ENCODE measurements at places on chromosomes 7 and 10.

- DNase-seq: no peak
These were observed 292.0 kb downstream of the WDR37 start for GRCh38 chr10:1347962-1348772.

DNA sequence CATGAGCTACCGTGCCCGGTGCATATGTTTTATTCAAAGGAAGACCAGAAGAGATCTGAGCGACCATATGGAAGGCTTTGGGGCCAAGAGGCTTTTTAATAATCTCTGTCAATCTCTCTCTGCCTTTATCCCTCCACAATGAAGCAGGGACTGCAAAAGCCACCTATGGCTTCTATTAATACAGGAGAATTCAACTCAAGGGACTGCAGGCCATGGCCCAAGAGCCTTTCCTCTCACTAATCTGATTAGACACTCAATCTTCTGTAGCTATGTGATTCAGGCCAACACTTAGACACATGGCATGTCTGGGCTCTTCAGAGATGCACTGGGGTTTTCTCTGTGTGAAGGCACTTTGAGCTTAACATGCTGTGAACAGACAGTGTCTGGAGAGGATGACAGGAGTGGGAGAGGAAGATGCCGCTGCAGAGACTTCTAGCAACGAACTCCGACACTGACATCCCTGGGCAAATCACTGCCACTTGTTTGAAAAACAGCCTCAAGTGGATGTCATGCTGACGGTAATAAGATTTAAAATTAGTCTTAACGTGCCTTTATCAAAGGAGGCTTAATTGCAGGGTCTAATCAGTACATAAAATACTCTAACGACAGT is 114.4 kb upstream of the AOAH start:
- DNase-seq: no peak

DNA sequence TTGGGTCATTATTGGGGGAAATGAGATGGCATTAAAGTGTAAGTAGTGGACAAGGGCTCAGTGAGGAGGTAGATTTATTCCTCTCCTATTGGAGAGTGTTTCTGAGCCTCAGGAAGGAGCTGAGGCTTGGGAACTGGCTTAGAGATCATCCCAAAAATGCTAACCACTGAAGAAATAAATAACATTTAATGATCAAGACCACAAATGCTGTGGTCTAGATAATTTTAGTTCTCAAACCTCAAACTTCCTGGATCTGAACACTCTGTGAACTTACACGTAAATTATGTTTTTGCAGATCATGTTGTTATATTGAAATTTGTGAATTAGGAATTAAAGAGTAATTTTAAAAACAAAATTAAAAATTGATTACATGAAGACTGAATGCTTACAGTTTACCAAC is 27.3 kb downstream of the MDFIC start:
- no peak for DNase-seq

- DNase-seq: no peak
These were observed 35.5 kb downstream of the PPP1R3C start for GRCh38 chr10:91597197-91597881.

GRCh38 chr7:131581241-131582051 is 25.0 kb upstream of the PODXL start:
- no peak for DNase-seq

DNA sequence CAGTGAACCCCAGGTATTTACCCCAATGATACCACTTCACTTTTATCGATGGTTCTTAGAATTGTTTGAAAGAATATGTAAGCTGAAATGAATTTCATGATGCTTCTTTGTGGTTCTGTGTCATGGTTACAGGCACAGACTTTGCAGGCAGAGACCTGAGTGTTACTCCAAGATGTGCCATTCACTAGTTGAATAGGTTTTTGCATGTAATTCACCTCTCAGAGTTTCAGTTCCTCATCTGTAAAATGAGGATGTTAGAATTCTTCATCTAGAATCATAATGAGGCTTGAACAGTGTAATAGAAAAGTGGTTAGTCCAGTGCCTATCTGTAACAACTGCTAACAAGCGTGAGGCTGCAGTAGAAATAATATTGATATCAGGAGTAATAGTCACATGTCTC is 54.6 kb downstream of the VSTM2A start:
- no peak for DNase-seq

DNA sequence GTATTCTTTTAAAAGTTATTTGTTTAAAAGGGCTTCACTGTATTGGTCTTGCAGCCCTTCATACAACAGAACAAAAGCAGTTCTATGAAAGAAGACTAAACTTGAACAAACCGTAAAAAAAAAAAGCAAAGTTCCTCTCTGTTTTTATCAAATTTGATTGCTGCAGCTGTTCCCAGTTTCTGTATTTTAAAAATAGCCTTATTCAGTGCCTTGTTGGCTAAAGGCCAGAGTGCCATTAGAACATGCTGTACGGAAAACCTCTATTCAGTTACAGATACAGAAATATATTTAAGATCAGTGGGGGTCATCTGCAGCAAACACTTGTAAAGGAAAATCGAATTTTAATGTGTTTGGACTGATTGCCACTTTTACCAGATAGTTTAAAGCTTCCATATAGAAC is 207.8 kb upstream of the ETV1 start:
- no peak for DNase-seq

DNA sequence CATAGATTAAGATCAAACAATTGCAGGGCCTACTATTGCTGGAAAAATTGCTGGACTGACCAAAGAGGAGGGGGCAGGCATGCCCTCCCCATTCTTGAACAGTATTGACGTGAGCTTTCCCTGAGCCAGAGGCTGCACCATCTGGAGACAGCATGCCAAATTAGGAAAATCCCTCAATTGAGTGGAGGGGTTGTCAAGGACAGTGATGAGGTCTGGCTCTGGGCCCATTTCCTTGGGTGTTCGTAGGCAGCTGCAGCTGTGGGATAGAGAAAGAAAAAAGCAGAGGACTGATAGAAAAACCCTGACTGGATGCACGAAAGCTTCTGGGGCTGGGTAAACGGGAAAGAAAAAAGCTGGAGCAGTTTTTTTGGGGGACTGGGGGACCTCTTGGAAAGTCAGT is 22.8 kb upstream of the ORC5 start:
- no peak for DNase-seq

DNA sequence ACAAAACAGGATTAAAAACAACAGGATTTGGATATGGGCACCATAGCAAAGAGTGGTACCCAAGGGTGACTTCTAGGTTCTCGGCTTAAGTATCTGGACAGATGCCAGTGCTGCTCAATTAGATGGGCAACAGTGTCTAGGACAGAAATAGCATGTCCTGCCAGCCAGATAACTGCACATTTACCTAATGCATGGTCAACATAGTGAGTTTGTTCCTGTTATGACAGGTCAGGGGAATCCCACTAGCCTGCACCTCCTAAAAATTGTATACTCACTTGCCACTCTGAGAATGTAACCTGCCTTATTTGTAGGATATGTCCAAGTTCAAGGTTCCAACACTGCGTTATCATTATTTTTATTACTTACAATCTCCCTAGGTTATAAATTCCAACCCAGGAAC is 471.7 kb downstream of the GRM8 start:
- no peak for DNase-seq

DNA sequence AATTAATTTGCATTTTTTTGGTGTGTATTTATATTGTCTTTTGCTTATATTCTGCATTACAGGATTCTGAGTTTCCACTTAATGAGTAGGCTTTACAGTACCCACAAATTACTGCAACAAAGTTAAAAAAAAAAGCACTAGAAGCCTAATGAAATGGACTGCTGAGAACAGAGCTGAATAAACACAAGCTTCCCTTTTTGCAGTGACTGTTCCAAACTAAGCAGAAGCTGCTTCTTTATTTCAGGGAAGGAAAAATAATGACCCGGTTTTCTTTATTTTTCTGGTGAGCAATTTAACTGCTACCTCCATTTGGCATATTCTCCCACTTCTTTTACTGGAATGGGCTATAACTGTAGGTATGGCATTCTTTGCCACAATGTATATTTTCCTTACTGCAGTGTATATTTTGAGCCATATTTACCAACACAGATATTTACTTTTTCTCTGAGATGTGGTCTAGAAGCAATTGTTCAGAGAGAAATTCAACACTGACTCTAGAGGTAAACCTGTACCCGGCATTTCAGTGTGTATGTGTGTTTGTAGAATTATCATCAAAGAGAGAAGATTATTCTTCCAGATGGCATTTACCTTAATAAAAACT is 56.9 kb downstream of the HDAC9 start:
- no peak for DNase-seq

DNA sequence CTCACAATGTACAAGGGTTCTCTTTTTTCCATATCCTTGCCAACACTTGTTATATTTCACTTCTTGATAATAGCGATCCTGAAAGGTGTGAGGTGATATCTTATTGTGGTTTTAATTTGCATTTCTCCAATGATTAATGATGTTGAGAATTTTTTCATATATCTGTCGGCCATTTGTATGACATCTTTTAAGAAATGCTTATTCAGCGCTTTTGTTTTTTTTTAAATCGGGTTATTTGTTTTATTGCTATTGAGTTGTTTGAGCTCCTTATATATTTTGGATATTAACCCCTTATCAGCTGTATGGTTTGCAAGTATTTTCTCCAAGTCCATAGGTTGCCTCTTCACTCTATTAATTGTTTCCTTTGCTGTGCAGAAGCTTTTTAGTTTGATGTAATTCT is 218.8 kb downstream of the MTERF1 start:
- no peak for DNase-seq

- no peak for DNase-seq
These were observed 62.3 kb downstream of the C10orf120 start for GRCh38 chr10:122637376-122637775.

DNA sequence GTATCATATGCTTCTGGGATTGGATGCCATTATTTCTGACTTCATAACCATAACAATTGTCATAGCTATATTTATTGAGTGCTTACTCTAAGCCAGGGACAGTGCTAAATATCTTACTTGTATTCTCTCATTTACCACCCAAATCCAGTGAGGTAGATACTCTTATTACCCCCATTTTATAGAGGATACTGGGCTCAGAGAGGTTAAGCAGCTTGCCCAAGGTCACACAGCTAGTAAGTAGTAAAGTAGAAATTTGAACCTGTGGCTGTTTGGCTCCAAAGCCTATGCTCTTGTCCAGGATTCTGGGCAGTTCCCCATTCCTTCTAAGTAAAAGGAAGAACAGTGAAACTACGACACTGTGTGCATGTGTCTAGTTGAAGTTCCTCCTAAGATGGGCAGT is 56.5 kb downstream of the COL13A1 start:
- no peak for DNase-seq

DNA sequence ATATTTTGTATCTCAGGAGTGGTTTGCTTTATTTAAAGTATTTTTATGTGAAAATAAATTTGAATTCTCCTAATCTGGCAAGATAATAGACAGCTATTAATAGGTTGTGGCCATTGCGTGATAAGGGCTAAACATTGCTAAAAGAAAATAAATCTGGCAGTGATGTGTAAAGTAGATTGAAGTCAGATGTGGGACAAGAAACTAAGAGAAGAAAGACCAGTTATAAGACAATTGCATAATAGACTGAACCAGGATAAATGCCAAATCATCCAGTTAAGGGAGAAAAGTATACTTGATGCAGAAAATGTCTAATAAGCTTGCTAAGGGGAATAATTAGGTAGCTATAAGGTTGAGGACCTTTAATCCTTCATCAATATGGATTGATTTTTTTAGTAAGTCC is 197.5 kb upstream of the CSTF2T start:
- DNase-seq: no peak

GRCh38 chr7:13952921-13953320 is 36.5 kb downstream of the ETV1 start:
- no peak for DNase-seq

DNA sequence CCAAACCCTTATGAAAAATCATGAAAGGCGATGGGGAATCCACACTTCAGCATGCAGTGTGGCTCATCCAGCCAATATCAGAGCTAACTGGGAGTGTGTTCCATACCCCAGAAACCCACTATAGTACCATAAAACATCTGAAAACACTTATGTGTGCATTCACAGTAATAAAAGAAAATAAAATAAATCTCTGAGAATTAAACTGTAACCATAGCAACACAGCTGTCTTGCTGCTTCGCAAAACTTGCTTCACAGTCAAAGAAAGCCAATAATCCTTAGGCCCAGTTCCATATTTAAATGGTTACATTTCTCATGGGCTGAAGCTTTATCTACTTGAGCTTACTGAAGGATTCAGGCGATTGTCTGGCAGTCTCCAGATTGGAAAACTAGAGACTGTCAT is 19.9 kb upstream of the POLR1F start:
- DNase-seq: no peak

DNA sequence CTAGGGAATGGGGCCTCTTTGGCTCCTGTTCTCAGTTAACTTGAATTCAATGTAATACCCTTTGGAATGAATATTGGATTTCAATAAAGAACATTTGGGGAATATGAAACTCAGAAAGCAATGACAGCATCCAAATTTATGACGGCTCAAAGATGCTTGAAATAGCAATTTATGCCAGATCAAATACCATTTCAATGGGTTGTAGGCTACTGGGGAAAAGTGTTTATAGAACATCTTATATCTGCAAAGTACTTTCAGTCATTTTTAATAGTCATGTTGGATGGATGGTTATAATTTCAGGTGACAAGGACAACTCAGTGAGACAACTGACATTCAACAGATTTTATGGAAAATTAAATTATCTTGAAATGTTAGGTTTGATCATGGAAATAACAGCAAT is 772.7 kb downstream of the PHTF2 start:
- DNase-seq: no peak

GRCh38 chr10:73970845-73971244 is 27.1 kb upstream of the VCL start:
- no peak for DNase-seq

GRCh38 chr7:140121326-140121725 is 55.5 kb downstream of the KDM7A start:
- no peak for DNase-seq

- DNase-seq: no peak
These were observed 615.1 kb downstream of the SUGCT start for GRCh38 chr7:40749877-40750276.

GRCh38 chr7:85748861-85749260 is 562.0 kb upstream of the SEMA3D start:
- DNase-seq: peak; percentile 91

- DNase-seq: no peak
These were observed 54.6 kb downstream of the PALD1 start for GRCh38 chr10:70533189-70533558.

DNA sequence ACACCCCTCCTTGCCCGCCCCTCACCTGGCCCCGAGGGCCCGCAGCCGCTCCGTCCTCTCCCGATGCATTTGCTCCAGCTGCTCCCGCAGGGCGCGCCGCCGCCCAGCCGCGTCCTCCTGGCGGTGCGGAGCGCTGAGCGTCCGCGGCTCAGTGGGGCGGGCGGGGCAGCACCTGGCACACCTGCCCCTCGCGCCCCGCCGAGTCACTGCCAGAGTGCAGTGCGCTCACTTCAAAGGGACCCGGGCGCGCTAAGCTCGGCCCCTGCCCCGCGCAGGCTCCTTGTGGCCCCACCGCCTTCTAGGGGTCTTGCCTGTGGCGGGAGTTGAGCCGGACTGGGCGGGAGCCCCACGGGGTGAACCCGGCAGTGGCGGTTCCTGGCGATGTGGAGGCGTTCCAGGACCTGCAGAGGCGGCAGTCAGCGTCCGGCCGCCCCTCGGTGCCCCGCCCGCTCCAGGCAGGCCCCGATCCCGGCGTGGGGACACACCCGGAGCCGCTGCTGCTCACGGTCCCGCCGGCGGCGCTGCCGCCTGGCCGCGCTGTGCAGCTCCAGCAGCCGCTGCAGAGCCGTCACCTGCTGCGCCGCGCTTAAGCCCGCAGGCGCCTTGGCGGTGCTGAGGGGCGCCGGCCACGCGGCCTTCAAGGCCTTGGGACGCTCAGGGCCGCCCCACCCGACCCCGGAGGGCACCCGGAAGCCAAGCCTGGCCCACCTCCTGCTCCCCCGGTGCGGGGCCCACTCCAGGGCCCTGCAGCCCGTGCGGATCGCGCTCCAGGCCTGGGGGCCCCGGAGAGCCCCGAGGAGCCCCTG is 6.7 kb downstream of the ATP6V1F start:
- peak; percentile 81 for DNase-seq

GRCh38 chr7:46035166-46035565 is 114.1 kb upstream of the IGFBP3 start:
- DNase-seq: no peak
